ENCODE measurements at places on chromosomes 6 and 20.
A peak's percentile ranks its signal among the peaks of the same experiment; 100 is the strongest.

- no peak for DNase-seq
Measured at GRCh38 chr6:96304997-96305396, 216.6 kb upstream of the UFL1 start.

DNA sequence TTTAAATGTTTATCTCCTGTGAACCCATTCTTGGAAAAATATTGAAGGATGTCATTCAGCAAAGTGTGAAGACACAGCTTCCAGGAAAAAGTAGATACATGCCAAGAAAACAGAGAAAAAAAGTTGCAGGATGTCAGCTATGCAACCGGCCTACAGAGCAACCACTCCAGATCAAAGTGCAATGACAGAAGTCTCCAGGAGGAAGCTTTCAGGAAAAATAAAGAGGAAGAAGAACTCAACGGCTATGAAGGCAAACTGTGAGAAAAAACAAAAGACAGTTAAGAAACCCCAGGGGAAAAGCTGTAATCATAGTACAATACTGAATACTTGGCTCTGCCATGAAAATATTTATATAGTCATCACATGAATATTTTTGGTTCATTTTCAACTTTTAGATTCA lies 30.6 kb downstream of the REPS1 start:
- DNase-seq = no peak

- DNase-seq = no peak
Measured at GRCh38 chr6:104969108-104969507, 12.2 kb downstream of the LIN28B start.

- DNase-seq = no peak
Measured at GRCh38 chr6:130935978-130936377, 108.8 kb downstream of the SMLR1 start.

DNA sequence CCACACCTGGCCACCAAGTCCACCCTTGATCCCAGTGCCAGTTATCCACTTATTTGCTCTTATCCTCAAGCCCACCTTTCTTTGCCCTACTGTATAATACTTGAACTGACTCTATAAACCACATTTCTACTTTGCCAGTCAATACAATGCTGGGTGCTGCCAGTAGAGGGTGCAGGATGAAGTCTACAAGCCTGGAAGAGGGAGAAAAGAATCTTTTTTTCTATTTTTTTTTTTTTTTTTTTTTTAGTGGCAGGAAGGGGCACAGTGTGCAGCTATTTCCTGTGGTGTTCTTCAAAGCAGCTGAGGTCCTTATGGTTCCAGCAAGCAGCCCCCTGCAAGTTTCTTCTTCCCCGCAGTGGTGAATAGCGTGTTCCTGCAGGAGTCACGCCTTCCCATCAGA lies 22.2 kb upstream of the GABRR1 start:
- DNase-seq = no peak

- DNase-seq = no peak
Measured at GRCh38 chr20:10605547-10606195, 68.1 kb downstream of the JAG1 start.

- DNase-seq = no peak
Measured at GRCh38 chr20:47818466-47818865, 33.2 kb upstream of the SULF2 start.

- no peak for DNase-seq
Measured at GRCh38 chr6:100568255-100568654, 103.5 kb upstream of the SIM1 start.

- no peak for DNase-seq
Measured at GRCh38 chr20:23152902-23153301, 66.8 kb upstream of the CD93 start.

DNA sequence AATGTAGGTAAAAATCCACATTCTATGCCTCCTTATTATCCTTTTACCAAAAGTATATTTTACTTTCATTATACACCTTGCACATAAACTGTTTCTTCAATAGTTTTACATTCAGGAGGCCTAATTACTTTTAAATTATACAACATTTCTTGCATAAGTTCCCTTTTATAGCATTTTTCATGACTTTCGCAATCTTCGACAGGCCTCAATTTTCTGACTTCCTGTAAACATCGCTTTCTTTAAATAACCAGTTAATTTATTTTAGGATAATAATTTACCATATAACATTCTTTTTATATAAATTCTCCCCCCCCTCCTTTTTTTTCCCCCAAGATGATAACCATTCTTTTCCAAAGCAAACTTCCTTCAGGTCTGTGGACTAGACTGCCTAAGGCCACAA lies 9.2 kb downstream of the SLC35A1 start:
- DNase-seq = no peak

GRCh38 chr6:92784235-92784634 lies 635.1 kb downstream of the EPHA7 start:
- no peak for DNase-seq

- DNase-seq = no peak
Measured at GRCh38 chr6:7341989-7342742, 29.2 kb upstream of the SSR1 start.

DNA sequence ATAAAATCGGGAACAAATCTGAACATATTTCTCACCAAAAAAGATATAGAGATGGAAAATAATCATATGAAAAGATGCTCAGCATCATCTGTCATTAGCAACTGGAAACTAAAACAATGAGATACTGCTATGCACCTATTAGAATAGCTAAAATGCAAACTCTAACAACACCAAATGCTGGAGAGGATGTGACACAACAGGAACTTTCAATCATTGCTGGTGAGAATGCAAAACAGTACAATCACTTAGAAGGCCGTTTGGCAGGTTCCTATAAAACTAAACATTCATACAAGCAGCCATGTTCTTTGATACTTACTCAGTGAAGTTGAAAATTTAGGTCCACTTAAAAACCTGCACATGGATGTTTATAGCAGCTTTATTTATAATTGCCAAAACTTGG lies 67.0 kb downstream of the FAM50B start:
- peak; percentile 88 for DNase-seq
